ENCODE measurements at places on chromosomes 5 and 9.

DNA sequence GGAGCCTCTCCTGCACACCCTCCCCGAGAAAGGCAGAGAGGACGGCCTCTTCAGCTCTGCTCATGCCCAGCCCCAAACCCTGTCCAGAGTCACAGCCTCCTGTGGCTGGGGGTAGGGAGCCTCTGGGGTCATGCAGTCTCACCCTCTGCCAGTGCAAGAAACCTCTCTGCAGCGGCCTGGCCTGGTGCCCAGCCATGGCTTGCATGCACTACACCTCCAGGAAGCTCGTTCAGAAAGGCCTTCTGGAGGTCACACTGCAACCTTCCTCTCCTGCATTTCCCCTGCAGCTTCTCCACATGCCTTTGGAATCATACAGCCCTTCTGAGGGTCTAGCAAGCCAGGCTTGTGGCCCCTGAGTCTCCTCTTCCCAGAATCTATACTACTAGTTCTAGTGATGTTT, 17.9 kb downstream of the CSF1R start:
- peaks cover 6% of the 10 kb centered on the region for H3K27me3 ChIP-seq
- no peak overlapping the region for H3K27ac ChIP-seq
- peak; percentile 51 for DNase-seq

GRCh38 chr5:35056686-35057085, 8.9 kb upstream of the AGXT2 start:
- DNase-seq = no peak
- no peaks in the 10 kb centered on the region for H3K27me3 ChIP-seq
- H3K4me1 ChIP-seq = no peaks in the 10 kb centered on the region
- no peak overlapping the region for H3K27ac ChIP-seq
- H3K4me3 ChIP-seq = no peak overlapping the region

GRCh38 chr5:161946911-161947310, 99.0 kb downstream of the GABRA1 start:
- no peak for DNase-seq
- H3K4me3 ChIP-seq = no peak overlapping the region
- no peaks in the 10 kb centered on the region for H3K4me1 ChIP-seq
- no peak overlapping the region for H3K27ac ChIP-seq
- H3K27me3 ChIP-seq = no peaks in the 10 kb centered on the region

DNA sequence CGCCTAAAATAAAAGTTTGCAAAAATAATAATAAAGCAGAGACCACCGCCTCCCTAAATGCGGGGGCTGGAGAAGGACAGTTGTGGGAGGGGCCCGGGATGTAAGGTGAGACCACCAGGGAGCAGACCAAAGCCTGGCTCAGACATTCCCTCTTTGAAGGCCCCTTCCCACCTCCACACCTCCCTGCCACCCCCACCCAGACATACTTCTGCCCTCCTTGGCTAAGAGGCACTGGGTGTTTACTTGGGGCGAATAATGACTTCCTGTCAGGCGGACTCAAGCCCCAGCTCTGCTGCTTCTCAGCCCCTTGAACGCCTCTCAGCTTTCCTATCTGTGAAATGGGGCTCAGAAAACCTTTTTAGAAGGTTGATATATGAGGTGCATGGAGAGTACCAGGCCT, 58.8 kb upstream of the GGTA1 start:
- no peak overlapping the region for H3K4me3 ChIP-seq
- no peaks in the 10 kb centered on the region for H3K36me3 ChIP-seq
- peaks cover 20% of the 10 kb centered on the region for H3K4me1 ChIP-seq
- H3K27ac ChIP-seq = peak overlapping the region; percentile 83
- no peaks in the 10 kb centered on the region for H3K27me3 ChIP-seq

DNA sequence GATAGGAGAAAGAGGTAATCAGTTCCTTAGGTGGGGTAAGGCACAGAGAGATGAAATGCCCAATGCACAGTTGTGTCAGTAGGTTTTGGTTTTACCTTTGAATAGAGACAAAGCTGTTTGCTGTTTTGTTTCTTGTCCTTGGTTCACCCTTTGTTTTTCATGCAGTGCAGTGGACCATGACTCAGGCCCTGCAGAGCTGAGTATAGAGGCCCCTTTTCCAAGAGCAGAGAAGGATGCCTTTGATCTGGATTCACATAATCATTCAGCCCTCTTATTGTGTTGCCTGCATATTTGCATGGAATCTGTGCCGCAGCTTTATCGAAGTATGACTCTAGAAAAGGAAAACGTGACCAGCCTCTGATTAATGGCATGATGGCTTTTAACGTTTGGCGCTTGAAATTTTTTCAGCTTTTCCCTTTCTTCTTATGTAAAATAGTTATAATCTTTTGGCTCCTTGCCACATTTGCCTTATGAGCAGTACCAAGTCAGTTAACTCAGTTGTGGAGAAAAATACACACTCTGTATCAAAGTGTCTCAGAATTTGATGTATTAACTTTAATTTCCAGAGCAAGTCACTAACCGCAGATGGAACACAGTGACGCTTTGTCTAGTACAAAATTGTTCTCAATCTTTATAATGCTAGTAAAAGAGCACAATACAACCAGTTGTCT, 197.6 kb downstream of the KDM4C start:
- DNase-seq = peak; percentile 83
- no peak overlapping the region for H3K4me3 ChIP-seq
- peaks cover 16% of the 10 kb centered on the region for H3K4me1 ChIP-seq
- no peak overlapping the region for H3K27ac ChIP-seq
- no peaks in the 10 kb centered on the region for H3K36me3 ChIP-seq

GRCh38 chr9:105132606-105133005, 111.8 kb upstream of the SLC44A1 start:
- no peak overlapping the region for H3K4me3 ChIP-seq
- no peaks in the 10 kb centered on the region for H3K27me3 ChIP-seq
- no peak overlapping the region for H3K27ac ChIP-seq
- H3K36me3 ChIP-seq = no peaks in the 10 kb centered on the region
- no peak for DNase-seq

DNA sequence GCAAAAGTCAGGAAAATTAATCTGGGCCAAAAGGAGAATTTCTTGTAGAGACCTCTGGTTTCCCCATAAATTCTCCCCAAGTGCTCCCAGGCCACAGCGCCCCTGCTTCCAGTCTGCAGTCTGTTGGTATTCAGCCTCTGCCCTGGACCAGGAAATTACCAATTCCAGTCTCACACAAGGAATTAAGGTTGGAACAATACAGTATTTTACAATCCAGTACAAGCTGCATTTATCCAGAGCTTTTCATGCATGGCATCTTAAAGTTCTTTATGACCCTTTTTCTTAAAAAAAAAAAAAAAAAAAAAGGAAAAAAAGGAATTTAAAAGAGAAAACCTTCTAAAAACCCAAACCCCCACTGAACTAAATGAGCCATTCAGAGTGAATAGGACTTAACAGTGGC, 139.6 kb upstream of the RANBP3L start:
- no peaks in the 10 kb centered on the region for H3K27me3 ChIP-seq
- no peak overlapping the region for H3K27ac ChIP-seq
- no peaks in the 10 kb centered on the region for H3K36me3 ChIP-seq
- no peak overlapping the region for H3K4me3 ChIP-seq

DNA sequence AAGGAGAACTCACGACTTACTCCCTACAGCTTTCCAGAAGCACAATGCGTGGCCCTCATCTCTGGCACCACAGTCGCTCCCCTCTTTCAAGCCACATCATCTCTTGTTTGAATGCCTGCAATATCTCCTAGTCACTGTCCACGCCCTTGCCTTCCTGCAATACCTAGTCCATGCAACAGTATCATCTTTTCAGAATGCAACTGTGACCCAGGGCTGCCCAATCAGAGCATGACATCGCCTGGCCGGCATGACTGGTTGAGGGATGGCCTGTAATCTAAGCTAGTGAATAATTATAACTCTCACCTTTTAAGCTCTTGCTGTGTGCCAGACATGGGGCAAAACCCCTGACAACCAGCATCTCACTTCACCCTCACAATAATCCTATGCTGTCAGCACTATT, 52.5 kb upstream of the CPEB4 start:
- H3K4me1 ChIP-seq = no peaks in the 10 kb centered on the region
- H3K36me3 ChIP-seq = no peaks in the 10 kb centered on the region
- no peak overlapping the region for H3K27ac ChIP-seq
- no peak for DNase-seq
- no peaks in the 10 kb centered on the region for H3K27me3 ChIP-seq
- no peak overlapping the region for H3K4me3 ChIP-seq

GRCh38 chr9:76588316-76588715, 129.3 kb downstream of the GCNT1 start:
- no peaks in the 10 kb centered on the region for H3K36me3 ChIP-seq
- H3K27me3 ChIP-seq = peaks cover 6% of the 10 kb centered on the region
- no peak overlapping the region for H3K27ac ChIP-seq
- H3K4me1 ChIP-seq = no peaks in the 10 kb centered on the region
- no peak overlapping the region for H3K4me3 ChIP-seq
- DNase-seq = no peak
